CD4-positive, alpha-beta T cell treated with Interleukin-4 for 4 hours (primary cell): ENCODE measurements at places on chromosomes 3 and 15.
A peak's percentile ranks its signal among the peaks of the same experiment; 100 is the strongest.

DNA sequence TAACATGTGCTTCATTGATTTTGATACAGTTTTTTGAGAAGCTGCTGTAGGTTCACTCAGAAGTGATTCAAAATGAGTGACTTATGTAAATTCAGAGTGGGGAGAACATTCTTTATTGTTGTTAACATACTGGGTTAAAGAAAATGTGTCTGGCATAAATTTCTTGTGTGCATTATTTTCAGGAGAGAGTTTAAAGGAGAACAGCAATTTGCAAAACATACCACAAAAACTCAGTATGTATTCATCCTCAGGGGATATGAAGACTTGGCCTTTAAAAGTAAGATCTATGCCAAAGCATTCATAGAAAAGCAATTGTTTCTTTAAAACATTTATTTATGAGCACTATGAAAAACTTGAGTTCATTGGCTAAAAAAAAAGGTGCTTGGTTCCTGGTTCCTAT lies 1089.8 kb downstream of the ROBO2 start:
- DNase-seq = no peak

GRCh38 chr3:65005486-65005885 lies 317.7 kb upstream of the ADAMTS9 start:
- DNase-seq = no peak

- no peak for DNase-seq
These were observed 56.7 kb upstream of the MYRIP start for GRCh38 chr3:39752751-39753150.

DNA sequence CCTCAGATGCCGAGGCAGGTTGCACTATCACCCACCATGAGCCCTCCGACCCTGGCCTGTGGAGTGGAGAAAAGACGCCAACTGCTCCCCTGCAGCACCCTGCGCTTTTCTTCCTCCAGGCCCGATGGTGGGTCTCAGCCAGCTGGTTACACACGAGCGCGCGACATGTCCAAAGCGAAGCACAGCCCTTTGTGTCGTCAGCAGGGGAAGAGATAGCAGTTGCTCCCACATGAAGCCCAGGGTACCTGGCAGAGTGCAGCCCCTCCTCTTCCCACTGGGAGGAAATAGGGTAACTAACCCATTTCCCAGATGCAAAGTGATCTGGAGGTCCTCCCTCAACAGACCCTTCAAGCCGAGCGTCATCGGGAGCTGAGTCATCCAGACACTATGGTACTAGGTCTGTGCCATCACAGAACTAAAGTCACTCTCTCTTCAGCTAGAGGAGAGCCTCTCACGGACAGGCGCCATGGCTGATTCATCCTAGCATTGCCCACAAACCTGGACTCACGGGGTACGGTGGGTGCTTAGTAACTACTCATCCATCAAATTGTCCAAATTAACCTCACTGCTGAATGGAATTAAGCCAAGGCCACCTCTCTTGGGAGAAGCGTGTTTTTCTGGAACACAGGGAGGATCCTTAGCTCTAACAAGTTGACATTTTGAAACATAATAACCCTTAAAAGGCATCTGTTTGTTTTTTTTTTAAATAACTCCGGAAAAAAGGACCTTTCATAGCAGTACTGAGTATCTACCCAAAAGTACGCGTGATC lies 45.2 kb upstream of the BDH1 start:
- DNase-seq = no peak

GRCh38 chr15:71189718-71190117 lies 74.4 kb downstream of the THSD4 start:
- no peak for DNase-seq

- no peak for DNase-seq
These were observed 65.0 kb downstream of the CEMIP start for GRCh38 chr15:80844011-80844732.

DNA sequence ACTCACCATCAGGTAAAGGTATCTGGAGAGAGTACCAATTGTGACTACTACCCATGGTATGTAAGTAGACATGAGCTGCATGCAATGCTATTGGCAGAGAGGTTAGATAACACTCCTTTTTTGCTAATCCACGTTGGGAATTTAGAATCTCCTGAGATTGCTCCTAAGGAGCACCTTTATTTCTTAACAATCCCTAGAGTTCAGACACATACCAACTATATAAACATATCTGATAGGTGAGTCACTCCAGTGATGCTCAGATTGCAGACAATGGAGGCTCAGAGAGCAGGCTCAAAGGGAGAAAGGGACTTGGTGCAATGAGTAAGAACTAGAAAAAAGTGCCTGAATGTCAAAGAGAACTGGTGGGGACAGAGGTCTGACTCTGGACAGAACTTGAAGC lies 47.0 kb upstream of the LRRFIP2 start:
- DNase-seq = no peak

DNA sequence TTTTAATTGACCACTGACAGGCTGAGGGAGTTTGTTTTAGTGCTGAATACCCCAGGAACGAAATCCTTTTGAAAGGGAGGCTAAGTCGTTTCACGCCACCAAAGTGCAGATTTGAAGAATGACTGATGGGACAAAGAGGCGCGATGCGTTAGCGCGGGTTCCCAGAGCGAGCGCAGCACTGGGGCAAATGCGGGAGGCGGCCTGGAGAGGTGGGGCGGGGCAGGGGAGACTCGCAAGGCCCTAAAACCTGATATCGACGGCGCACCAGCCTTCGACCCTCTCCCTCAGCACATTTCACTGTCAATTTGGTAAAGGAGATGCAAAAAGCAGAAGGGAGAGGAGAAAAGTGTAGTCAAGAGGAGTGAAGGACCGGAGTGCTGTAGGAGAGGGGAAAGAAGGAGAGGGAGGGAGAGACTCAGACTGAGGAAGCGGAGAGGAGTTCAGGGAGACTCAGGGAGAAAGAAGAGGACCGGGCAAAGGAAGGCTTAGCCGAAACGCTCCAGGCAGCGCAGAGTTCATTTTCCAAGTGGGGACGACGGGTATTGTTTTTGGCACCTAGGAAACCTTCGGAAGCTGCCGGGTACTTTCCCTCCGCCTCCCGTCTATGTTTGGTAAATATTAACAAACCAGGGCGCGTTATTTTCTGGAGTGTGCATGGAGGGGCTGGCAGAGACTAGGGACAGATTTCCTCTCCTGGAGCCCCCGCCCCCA lies 3.8 kb upstream of the FOXB1 start:
- no peak for DNase-seq

DNA sequence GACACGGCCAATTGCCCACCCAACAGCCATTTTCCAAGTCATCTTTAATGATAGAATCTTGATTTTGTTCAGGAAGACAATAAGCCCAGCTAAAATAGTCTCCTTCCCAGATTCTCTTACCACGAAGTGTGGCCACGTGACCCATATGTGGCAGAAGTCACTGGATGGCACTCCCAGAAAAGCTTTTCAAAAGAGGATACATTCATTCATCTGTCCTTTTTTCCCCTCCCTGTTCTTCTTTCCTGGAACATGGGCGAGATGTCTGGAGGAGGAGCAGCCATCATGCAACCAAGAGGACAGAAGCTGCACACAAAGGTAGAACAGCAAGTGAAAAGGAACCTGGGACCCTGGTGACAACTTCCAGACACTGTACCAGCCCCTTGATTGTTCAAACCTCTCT lies 174.7 kb downstream of the UACA start:
- no peak for DNase-seq

GRCh38 chr3:51657234-51657633 lies 13.8 kb upstream of the TEX264 start:
- DNase-seq = no peak

GRCh38 chr15:47689660-47690059 lies 27.6 kb upstream of the SEMA6D start:
- DNase-seq = no peak

DNA sequence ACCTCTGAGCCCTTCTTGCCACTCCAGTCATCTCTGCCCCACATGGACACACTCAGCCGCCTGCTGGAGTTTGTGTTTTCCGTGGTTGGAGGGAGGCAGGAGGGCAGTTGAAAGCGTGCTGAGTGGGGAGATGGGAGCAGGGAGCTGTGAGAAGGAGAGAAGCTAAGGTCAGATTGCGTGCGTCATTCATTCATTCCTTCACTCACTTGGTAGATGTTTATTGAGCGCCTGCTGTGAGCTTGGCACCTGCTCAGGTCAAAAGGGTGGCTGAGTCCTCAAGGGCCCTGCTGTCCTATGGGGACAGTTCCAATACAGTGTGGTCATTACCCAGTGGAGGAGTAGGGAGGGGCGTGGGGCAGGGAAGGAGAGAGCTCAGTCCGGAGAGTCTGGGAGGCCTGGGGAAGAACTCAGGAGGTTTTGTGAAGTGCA lies 23.5 kb downstream of the LIMD1 start:
- DNase-seq = no peak

- no peak for DNase-seq
These were observed 1.1 kb upstream of the GPR62 start for GRCh38 chr3:51954105-51954504.

DNA sequence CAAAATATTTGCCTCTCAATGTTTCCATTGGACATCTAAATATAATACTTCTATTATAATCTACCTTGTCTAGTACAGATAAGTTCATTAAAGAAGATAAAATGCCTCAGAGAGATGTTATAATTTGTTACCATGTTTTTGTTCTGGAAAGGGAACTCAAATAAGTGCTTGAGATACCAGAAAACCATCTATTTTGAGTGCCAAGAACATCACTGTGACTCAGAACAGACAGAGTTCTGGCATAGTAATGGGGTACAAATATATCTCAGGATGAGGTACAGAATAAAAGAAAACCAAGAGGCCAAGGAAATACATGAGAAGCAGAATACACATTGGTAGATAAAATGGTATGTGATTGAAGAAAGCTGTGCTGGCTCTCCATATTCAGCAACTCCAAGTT lies 58.9 kb downstream of the IMPG2 start:
- no peak for DNase-seq

DNA sequence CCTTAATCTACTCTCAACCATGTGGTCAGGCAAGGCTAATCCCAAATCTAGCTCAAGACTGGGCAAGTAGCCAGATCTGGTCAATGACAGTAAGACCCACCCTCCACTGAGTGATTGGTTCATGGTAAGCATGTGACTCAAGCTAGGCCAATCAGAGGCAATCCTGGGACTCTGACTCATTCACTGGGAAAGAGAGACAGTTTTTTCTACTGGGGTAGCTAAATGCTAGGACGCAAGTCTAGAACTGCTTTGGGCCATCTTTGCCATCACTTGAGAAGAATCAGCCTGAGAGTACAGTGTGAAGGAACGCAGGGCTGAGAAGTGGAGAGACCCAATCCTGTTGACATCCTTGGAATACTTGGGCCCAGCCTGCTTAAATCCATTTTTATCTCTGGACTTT lies 9.4 kb upstream of the RAD18 start:
- no peak for DNase-seq

- no peak for DNase-seq
These were observed 60.8 kb downstream of the NSMCE3 start for GRCh38 chr15:29208836-29209235.

GRCh38 chr3:115165266-115165665 lies 18.2 kb upstream of the ZBTB20 start:
- peak; percentile 70 for DNase-seq

- DNase-seq = no peak
These were observed 19.0 kb upstream of the TRAK1 start for GRCh38 chr3:42071904-42072812.
